Vagina (tissue), 2 donors: ENCODE measurements at places on chromosomes 3 and 15.

DNA sequence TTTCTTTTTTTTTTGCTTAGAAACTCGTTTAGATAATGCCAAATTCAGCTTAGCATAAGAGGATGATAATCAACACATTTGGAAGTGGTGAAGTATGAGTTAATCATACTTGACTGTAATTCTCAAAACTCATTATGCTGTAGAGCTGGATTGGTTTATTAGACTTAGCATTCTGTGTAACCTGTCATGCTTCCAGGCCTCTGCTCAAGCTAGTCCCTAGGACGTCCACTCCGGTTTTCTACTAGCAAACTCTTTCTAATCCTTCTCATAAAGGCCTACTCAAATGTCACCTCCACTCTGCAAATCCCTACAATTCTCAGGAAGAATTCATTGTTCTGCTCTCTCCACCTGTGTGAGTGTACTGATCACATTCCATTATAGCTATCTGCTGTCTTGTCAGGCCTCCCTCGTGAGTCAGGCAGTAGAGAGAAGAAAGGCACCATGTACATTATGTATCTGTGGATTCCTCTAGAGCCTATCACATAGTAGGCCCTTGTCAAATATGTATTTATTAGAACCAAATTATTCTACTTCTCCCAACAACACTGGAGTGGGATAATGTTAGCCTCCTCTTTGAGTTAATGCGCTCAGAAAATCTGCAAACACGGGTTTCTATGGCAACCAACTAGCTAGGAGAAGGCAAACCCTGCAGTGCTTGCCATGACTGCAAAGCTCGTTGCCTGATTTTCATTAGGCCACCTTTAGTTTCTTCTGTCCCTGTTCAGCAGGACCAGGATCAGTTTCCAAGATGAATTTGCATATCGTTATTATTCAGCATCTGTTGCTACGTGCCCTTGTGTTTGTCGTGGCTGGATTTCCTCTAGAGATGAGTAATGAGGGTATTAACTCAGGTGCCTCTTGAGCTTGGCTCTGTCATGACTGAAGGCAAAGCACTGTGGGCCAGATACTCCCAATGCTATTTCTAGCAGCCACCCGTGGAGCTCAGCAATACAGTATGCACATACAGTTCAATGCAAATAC is 30.7 kb downstream of the ATP13A5 start:
- no peak for DNase-seq

DNA sequence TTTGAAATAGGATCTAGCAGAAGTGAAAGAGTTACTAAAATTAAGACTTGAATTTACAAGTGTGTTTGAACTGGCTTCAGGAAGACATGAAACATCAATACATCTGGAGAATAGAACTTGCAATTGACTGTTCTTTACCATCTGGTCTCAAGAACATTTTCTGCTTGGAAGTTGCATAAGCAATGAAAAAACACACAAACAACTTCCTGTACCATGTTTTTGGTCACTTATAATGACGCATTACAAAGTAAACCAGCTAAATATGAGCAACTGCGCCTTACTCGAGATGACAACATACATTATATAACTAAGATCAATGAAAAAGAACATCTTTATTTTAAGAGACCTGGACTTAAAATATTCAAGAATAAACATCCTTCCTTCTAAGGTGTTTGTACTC is 112.5 kb downstream of the TIGIT start:
- no peak for DNase-seq

DNA sequence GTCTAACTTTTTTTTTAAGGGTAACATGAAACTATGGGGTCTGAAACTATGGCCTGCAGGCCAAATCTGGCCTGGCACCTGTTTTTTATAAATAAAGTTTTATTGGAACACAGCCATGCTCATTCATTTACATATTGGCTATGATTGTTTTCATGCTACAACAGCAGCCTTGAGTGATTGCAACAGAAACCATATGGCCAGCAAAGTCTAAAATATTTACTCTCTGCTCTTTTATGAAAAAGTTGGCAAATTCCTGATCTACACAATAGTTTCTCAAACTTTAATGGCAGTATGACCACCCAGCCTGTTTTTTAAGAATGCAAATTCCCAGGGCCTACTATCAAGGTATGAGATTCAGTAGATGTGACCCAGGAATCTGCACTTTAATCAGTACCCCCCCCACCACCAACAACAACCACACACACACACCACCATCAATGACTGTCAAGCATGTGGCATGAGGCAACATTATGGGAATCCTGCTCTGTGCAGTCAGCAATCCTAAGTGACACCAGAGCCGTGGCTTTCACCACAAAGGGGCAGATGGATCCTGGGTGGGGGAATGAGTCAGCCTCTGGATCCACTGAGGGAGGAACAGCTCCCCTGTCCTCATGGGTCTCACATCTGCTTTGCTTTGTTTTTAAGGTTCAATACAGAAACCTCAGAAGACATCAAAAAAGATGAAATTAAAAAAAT is 142.8 kb downstream of the NTRK3 start:
- DNase-seq: no peak

DNA sequence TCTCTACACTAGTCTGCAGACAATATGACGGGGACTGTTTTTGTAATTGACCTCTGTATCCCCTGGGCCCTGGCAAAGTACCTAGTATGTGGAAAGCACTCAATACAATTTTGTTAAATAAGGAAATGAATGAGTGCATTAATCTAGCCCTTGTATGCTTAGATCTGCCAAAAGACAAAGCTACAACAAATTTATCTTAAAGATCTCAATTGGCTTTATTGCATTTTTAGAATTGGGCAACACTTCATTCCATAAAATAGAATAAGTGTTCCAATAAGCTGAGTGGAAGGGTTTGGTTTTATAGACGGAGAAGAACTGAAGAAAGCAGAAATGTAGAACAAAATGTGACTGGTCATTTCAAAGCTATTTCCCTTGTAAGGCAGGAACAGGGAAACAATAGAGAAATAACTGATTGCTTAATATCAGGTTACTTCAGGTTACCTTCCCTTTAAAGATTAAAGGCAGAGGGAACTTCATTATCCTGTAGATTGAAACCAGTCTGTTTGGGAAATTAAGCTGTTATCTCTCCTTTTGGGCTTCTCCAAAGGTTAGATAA is 108.3 kb upstream of the MME start:
- no peak for DNase-seq

GRCh38 chr15:36964626-36965025 is 135.7 kb downstream of the MEIS2 start:
- DNase-seq: no peak

- DNase-seq: no peak
Measured at GRCh38 chr15:52778457-52778856, 11.7 kb downstream of the ONECUT1 start.

DNA sequence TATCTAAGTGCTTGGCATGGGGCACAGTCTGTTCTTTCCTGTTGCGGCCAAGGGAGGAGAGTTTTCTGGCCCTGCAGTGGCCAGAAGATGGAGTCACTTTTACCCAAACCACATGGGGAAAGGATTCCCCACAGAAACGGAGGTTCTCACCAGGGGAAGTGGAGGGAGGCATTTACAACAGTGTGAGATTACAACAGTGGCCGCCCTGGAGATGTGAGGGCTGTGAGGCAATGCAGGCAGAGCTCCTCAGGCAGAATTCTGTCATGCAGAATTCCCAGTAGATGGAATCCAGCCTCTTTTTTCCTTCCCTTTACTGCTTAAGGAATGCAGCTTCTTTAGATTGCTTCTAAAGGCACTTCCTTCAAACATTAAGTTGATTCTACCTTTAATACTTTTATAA is 83.1 kb downstream of the CACNA1D start:
- no peak for DNase-seq

DNA sequence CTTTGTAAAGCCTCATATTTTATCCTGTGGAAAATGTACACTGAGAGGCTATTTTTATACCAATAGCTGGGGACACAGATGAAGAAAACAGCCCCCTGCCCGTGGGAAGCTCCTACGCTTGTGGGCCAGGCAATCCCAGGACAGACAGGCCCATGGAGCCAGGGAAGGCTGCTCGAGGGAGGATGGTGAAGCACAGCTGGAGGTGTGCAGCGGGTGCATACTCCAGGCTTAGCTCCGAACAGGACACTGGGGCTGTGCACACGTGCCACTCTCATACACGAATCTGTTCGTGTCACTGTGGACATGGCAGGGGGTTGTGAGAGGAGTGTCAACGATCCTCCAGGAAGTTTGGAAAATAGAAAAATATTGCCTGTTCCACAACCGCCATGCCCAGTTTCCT is 36.1 kb downstream of the SMAD6 start:
- no peak for DNase-seq

GRCh38 chr15:29018995-29019976 is 133.5 kb downstream of the APBA2 start:
- no peak for DNase-seq

- DNase-seq: no peak
Measured at GRCh38 chr15:77643764-77644163, 11.1 kb upstream of the LINGO1 start.
